Stimulated activated CD8-positive, alpha-beta memory T cell treated with anti-CD3 and anti-CD28 coated beads, Interleukin-4, amount 100 ng/mL, for 24 hours (primary cell): ENCODE measurements at places on chromosomes 3 and 15.
A peak's percentile ranks its signal among the peaks of the same experiment; 100 is the strongest.

- DNase-seq = no peak
Observed at GRCh38 chr15:70827721-70828120, 26.2 kb downstream of the LARP6 start.

GRCh38 chr3:71930056-71930991, 145.4 kb upstream of the PROK2 start:
- DNase-seq = no peak

DNA sequence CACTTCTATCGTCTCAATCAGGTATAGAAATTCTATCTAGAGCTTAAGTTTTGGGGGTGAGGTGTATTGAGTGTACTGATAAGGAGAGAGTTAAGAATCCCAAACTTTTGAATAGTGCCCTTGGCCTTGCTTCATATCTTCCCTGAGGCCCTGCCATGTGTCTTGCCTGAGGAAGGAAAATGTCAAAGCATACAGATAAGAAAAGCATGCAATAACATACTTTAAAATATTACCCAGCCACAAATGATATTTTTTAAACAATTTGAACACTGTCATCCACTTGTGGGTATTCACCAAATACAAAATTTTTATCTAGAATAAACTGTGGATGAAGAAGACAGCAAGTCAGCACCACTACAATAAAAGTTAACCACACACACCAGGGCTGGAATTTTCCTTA, 631.0 kb upstream of the ALCAM start:
- DNase-seq = no peak

GRCh38 chr3:140748903-140749302, 71.0 kb downstream of the TRIM42 start:
- no peak for DNase-seq

DNA sequence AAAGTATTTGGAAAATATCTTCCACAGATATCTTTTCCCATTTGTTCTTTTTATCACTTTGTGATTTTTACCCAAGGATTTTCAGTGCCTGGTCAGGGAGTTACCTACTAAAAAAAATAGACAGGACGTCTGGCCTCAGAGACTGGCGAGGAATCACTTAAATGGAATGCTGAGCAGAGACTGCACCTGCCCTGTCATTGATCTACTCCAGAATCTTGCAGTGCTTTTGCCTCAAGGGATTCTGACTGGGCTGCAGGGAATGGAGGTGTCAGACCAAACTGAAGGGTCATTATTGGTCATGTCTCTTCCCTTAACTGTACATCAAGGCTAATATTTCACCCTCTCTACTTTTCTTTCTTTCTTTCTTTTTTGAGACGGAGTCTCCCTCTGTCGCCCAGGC, 12.1 kb upstream of the RYR3 start:
- no peak for DNase-seq

GRCh38 chr15:25611603-25612002, 172.8 kb upstream of the UBE3A start:
- no peak for DNase-seq

DNA sequence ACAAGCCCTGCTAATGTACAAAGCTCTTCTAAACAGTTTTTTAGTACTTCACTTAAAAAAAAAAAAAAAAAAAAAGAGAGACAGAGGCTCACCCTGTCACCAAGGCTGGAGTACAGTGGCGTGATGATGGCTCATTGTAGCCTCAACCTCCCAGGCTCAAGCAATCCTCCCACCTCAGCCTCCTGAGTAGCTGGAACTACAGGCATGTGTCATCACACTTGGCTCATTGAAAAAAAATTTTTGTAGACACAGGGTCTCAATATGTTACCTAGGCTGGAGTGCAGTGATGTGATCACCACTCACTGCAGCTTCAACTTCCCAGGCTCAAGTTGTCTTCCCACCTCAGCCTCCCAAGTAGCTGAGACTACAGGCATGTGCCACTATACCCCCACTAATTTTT, 47.6 kb upstream of the HEG1 start:
- DNase-seq = no peak

GRCh38 chr3:147649475-147649874, 240.3 kb downstream of the ZIC1 start:
- DNase-seq = no peak

DNA sequence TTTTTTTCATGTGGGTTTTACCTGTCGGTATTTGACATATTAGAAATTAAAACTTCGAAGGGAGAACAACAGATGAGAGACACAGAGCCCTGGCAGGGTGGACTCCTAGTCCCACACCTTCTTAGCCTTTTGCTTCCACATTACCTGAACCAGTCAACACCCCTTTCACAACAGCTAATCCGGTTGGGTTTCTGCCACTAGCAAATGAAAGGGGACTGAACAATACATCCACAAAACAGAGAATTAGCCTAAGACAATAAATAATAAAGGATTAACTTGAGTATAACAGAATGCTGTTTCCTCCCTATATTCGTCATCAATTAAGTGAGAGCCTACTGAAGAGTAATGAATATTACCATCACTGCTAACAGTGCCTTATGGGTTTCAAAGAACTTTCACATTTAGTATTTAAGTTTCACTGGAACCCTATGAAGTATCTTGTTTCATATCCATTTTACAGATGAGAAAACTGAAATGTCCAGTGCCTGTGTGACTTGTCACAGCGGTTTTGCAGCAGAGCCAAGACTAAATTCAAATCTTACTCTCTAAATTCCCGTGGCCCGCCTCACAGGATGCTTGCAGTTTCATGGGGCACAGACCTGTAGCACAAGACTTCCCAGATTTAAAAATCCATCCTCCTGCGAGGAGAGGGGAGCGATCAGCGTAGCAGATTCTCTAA, 1.0 kb upstream of the RAB8B start:
- DNase-seq = no peak

DNA sequence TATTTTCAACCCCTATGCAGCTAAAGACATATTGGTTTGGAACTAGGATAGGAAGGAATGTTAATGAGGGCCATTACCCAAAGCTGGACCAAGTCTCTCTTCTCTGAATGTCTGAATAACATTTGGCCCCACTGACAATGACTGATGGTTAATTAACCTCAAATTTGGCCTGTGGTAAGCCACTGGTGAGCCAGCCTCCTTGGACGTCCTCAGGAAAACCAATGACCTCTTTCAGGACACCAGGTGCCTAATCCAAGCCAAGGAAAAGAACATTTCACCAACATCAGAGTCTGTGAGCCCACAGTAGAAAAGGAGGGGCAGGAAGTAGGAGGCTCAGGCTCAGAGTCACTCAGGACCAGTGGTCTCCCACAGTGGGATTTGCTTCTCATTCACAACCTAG, 56.4 kb upstream of the ETV5 start:
- DNase-seq = no peak

DNA sequence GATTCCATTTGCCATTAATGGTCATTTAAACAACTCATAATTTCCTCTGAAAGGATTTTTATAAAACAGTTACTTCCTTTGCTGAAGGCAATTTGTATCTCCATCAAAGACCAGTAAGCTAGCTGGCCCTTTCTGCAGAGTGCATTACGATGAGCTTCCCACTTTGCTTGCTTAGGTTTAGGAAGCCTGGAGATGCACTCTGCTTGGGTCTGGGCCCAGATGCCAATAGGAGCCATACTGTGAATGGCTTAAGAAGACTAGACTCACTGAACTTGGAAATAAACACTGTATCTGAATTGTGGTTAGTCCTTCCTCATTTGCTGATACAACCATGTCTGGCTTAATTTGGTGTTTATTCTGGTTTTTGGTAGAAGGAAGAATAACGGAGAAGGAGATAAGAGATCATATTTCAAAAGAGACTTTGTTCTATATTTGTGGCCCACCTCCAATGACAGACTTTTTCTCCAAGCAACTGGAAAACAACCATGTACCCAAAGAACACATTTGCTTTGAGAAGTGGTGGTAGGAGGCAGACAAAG, 38.1 kb downstream of the OXNAD1 start:
- DNase-seq = no peak

DNA sequence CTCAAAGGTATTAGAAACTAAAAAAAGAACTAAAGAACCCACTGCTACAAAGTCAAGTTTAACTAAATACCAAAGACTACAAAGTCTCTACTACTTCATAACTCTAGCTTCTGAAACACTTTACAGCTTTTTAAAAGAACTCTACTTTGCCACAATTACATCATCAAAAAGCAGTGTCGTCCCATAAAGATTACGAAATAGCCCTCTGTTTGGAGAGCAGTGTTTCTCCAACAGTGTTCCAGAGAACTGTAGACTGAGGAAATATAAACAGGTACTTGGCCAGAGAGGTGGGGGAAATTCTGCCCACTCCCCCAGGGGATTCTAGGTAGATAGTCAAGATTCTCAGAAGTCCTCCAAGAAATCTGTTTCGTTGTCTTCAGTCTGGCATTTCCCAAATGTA, 225.6 kb downstream of the PDZRN3 start:
- no peak for DNase-seq

DNA sequence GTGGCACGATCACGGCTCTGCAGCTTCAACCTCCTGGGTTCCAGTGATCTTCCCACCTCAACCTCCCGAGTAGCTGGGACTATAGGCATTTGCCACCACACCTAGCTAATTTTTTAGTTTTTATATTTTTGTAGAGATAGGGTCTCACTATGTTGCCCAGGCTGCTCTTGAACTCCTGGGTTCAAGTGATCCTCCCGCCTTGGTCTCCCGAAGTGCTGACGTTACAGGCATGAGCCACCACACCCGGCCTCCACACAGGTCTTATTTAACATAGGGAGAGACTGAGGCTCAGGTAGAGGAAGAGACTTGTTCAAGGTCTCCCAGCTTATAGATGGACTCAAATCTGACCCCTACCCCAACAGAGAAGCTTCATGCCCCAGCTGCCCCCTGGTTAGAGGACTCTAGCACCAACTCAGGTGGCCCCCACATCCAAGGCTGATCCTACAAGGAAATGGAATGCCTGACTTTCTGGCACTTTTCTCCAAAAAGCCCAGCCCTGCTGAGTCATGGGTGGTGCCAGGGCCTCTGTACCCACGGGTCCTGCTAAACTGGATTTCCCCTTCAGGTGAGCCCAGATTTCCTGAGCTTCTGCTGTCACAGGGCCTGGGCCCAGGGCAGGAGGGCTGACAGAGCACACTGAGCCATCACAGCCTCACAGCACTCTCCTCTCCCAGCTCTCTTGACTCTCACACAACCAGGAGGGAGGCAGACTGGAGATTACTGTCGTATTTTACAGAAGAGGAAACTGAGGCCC, 5.6 kb downstream of the TMEM40 start:
- DNase-seq = no peak

DNA sequence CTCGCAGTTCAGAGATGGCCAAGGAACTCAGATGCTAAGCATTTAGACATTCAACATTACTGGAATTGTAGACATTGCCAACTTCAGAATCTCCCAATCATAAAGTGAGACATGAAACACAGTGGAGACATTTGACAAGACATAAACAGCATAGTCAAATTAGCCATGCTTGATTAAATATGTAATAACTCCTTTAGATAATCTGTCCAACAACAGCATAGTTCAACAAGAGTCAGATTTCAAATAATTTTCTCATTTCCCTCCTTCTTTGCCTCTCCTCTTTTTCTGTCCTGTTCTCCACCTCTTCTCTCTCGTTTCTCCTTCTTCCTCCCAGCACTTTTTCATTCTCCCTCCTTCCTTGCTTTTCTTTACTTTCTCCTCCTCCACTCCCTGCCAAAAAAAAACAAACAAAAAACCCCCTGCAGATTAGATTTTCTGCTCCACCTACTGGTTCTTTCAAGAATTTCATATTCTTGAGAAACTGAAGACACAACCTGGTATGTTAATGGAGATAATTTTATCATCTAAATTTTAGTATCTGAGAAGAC, 20.2 kb downstream of the CPOX start:
- no peak for DNase-seq

GRCh38 chr3:113441051-113441770, at the start of gene CFAP44:
Gene CFAP44 (minus strand): TSS chr3:113441493. CDS start chr3:113433664, 7,829 bp downstream.
- DNase-seq = peak; percentile 45

DNA sequence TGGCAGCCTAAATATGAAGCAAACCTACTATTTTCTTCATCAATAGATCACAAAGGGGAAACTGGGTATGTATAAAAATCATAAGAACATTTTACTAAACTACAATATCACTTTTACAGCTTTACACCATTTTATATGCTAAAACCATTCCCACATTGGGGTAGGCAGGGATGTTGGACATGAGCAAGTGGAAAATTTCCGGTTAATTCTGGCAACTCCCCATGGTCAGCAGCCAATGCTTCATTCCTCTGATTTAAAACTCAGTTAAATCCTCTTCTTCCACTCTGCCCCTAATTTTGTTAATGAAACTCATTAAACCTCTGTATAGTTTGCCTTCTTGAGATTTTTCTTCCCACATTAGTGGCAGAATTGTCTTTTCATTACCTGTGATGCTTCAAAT, 552.5 kb upstream of the NECTIN3 start:
- no peak for DNase-seq

DNA sequence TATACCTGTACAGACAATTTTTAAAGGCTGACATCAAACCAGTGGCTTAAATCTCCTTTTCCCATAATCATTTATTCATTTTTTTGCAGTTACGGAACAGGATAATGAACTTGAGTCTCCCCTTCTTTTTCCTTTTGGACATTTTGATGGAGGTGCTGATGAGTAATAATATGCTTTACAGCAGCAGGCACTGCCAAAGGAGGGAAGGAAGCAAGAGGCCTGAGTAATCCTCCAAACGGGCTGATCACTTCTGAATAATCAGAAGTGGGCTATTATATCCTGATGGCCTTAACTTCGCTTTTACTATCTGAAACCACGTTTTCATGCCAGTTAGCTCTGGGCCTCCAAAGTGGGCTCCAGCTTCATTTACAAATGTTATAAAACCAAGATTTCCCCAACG, 527.2 kb downstream of the FOXP1 start:
- DNase-seq = no peak

DNA sequence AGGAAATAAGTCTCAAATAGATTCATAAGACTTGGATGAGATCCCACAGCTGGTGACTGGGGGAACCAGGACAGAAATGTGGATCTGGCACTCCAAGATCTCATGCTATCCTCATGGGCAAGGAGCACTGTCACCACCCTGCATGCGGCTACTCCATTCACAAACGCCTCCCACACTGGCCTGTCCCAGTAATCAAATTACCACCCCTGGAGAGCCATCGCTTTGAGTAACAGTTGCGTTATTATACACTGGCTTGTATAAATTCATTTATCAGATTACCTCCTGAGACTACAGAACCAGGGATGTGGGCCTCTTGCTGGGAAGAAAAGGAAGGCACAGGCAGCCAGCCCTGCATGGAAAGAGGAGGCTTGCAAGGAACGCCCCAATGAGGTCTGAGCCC, 27.9 kb upstream of the SLC25A36 start:
- DNase-seq = no peak

- peak; percentile 14 for DNase-seq
Observed at GRCh38 chr15:68054628-68055223, 611 bp downstream of the PIAS1 start.

DNA sequence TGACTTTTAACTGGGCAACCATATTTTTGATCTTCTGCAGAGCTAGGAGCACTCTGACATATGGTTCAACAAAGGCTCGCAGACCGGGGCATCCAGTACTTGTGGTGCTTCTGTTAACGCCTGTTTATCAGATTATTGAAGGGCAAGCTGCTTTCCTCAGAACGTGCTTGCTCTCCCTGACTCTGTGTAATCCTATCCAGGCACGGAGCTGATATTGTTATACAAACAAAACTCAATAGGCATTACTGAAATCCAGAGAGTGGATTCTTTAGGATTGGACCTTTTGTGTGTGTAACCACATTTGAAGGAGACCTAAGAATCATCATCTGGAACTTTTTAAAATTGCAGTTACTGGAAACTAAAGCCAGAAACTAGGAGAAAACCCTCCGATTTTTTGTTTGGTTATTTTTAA, 246.5 kb downstream of the PTPRG start:
- no peak for DNase-seq

GRCh38 chr3:114567771-114568170, 273.9 kb downstream of the TIGIT start:
- no peak for DNase-seq

- DNase-seq = no peak
Observed at GRCh38 chr3:49460188-49460890, 9.7 kb upstream of the DAG1 start.

- no peak for DNase-seq
Observed at GRCh38 chr15:67042551-67043142, 22.8 kb upstream of the SMAD3 start.
